CD14-positive monocyte (primary cell): ENCODE measurements at places on chromosomes 7 and 10.

- H3K4me3 ChIP-seq, result no peak overlapping the region
- no peak for DNase-seq
- H3K27me3 ChIP-seq, result no peaks in the 10 kb centered on the region
- H3K4me1 ChIP-seq, result no peaks in the 10 kb centered on the region
- no peaks in the 10 kb centered on the region for H3K36me3 ChIP-seq
Observed at GRCh38 chr10:60167050-60167449, 222.6 kb downstream of the ANK3 start.

DNA sequence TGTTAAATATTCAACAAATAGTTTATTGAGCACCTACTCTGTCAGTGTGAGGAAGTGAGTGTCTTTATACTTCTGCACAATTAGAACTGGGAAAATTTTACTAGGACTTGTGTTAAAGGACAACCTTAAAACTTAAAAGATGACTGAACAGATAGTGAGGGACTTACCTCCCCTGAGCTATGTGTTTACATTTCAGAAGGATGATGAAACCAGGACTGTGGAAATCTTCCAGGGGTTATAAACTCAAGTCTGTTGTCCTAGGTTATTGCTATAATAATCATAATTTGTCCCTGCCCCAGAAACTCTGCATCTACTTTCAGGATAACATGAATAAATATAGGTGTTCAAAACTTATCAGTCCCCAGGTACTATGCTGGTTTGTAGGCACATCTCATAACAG lies 261.0 kb upstream of the MKLN1 start:
- H3K27me3 ChIP-seq, result no peaks in the 10 kb centered on the region
- no peak for DNase-seq
- no peaks in the 10 kb centered on the region for H3K36me3 ChIP-seq
- no peak overlapping the region for H3K27ac ChIP-seq

- no peak for DNase-seq
- H3K27me3 ChIP-seq, result no peaks in the 10 kb centered on the region
- no peaks in the 10 kb centered on the region for H3K4me1 ChIP-seq
- no peak overlapping the region for H3K27ac ChIP-seq
Observed at GRCh38 chr7:149223761-149224160, 15.7 kb upstream of the ZNF212 start.

DNA sequence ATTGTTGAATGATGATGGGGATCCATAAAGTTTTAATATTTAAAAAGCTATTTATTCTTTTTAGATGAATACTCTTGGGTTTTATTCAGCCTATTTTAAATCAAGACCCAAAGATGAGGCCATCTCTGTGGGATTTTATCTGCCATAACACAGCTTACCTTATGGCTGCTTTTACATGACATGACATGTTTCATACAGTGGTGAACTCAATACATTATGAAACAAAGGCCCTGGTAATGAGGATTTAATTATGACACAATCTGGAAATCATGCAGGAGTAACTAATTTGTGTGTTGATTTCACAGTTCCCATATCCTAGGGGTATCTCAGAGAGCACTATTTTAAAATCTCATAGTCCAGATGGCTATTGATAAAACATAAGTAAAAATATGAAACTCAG lies 661.8 kb upstream of the FZD8 start:
- no peak for DNase-seq
- no peaks in the 10 kb centered on the region for H3K36me3 ChIP-seq
- no peak overlapping the region for H3K4me3 ChIP-seq
- no peak overlapping the region for H3K27ac ChIP-seq

- H3K27me3 ChIP-seq, result no peaks in the 10 kb centered on the region
- no peak for DNase-seq
- H3K36me3 ChIP-seq, result no peaks in the 10 kb centered on the region
- no peaks in the 10 kb centered on the region for H3K4me1 ChIP-seq
- no peak overlapping the region for H3K4me3 ChIP-seq
- H3K27ac ChIP-seq, result no peak overlapping the region
Observed at GRCh38 chr7:148174376-148174775, 416.2 kb upstream of the C7orf33 start.
